ENCODE measurements at places on chromosomes 7 and 10. TPM values are rescaled to one million over a fixed set of nuclear protein-coding genes. Genes with fewer than 3 reads are reported as not detected.

CYP2C19 gene
- 12.4 TPM for total RNA-seq

GRCh38 chr7:39650676-39651075 is 27.3 kb downstream of the RALA start:
- no peak overlapping the region for H3K4me3 ChIP-seq
- H3K27me3 ChIP-seq = no peaks in the 10 kb centered on the region
- no peak for DNase-seq
- H3K4me1 ChIP-seq = peaks cover 3% of the 10 kb centered on the region

GRCh38 chr10:61164458-61165160 is 220.6 kb upstream of the RHOBTB1 start:
- H3K4me3 ChIP-seq = no peak overlapping the region
- H3K27me3 ChIP-seq = no peaks in the 10 kb centered on the region
- no peak for DNase-seq
- H3K27ac ChIP-seq = no peak overlapping the region

NAT16 gene
- total RNA-seq = not detected

DNA sequence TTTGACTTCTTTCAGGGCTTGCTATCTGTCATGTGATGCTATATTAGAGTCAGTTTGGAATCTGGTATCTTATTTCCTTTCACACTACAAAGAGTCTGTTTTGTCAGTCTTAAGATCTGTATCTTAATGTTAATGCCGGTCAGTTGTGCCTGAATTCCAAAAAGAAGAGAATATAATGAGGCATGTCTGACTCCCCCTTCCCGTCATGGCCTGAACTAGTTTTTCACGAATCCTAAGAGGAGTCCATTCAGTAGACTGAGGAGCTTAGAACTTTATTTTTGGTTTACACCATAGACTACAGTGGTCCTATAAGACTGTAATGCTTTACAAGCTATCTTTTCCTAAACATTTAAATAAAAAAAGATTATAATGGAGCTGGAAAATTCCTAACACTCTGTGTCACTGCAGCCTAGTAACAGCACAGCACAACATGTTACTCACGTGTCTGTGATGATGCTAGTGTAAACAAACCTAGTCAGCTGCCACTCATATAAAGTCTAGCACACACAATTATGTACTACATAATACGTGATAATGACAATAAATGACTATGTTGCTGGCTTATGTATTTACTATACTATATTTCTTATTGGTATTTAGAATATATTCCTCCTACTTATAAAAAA is 50.6 kb downstream of the VPS41 start:
- no peak for DNase-seq
- no peak overlapping the region for H3K4me3 ChIP-seq
- no peaks in the 10 kb centered on the region for H3K36me3 ChIP-seq

CTAGE15 gene
- not detected for total RNA-seq

DNA sequence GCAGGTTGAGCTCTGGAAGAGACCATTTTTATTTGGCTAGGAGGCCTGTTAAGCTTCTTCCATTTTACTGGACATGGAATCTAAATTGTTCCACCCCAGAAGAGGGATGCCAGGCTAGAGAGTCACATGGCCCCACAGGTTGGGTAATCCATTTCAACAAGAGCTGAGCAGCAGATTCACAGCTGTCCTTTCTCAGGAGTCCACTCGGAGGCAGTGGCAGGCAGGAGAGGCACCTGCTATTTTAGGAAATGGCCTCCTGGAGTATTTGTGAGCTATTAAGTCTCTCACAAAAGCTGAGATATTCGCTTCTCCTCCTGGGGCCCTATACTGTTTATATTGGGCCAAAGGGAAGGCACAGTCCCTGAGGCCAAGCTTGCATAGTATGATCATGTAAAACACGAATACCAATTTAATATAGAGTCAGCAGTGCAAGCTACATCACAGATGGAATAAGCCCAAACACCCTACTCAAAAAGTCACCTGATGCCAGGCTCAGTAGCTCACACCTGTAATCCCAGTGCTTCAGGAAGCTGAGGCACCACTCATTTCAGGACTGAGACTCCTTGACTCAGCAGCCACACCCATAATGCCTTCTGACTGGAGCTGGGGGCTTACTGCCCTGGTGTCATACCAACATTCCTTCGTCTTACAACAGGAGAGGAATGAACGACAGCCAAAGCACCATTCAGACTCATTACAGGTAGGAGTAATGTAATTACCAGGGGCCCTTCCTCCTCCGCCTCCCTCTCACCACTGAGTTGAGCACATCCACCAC is 124.1 kb downstream of the LMBR1 start:
- no peaks in the 10 kb centered on the region for H3K4me1 ChIP-seq
- no peak overlapping the region for H3K4me3 ChIP-seq
- no peak for DNase-seq
- H3K27me3 ChIP-seq = no peaks in the 10 kb centered on the region
- no peak overlapping the region for H3K27ac ChIP-seq

GRCh38 chr10:34955391-34955790 is 134.8 kb downstream of the CUL2 start:
- H3K27ac ChIP-seq = no peak overlapping the region
- H3K36me3 ChIP-seq = no peaks in the 10 kb centered on the region
- H3K4me3 ChIP-seq = no peak overlapping the region
